Kasumi-1 (cell line): ENCODE measurements at places on chromosomes 13 and 19.

DNA sequence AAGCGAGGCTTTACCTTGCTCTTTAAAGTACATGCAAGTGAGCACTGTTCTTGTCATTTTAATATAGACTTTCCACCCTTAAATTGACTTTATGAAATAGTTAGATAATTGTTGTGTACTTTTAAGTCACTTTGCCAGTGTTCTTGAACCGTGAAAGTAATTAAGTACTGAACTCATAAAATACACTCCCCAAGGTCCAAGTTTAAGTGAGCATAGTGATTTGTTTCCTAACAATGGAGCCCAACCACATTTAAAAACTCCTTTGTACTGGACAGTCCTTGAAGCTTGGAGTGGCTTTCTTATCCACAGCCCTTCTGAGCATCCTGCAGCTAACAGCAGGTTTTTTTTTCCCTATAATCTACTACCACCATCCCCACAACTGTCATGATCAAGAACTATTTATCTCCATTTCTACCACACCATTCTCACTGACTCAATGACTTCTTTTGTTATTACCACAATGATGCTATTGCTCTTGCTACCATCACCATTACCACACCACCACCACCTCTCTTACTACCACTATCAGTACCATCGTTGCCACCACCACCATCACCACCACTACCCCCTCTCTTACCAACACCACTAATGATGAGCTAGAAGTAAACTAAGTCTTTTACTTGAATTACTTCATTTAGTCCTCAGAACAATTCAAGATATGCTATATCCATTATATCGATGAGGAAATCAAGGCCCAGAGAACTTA, 452.6 kb downstream of the DIAPH3 start:
- no peak for DNase-seq

DNA sequence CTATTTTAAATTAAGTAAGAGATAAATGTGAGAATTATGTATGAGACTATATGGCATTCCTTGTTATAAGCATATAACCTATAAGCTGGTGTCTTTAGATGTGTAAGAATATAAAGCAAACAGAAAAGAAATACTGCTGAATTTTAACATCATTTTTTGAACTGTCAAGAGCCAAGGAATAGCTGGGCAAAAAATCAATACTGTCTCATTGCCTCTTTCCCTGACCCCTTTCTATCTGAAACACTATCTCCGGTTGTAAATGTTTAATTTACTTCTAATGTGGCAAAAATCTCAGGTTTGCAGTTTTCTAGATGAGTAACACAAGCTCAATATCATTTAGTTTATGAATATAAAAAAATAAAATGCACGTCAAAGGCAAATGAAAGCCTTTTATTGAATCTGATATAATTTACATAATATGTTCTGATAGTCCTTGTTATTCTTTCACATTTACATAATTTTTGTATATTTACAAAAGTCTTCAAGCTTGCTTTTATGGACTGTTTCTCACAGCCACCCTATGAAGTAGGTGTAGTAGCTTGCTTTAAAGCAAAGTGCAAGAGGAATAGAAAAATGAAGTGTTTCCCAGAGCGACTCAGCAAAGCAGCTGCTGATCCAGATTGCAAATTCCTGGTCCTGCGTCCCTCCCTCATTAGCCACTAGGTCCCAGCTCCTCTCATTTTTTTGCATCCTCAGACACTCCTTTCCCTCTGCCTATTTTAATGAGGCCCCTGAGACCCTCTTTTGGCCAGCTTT, 188.2 kb upstream of the RFC3 start:
- DNase-seq = no peak

- no peak for DNase-seq
These were observed 26.5 kb upstream of the OXGR1 start for GRCh38 chr13:97020689-97021240.

DNA sequence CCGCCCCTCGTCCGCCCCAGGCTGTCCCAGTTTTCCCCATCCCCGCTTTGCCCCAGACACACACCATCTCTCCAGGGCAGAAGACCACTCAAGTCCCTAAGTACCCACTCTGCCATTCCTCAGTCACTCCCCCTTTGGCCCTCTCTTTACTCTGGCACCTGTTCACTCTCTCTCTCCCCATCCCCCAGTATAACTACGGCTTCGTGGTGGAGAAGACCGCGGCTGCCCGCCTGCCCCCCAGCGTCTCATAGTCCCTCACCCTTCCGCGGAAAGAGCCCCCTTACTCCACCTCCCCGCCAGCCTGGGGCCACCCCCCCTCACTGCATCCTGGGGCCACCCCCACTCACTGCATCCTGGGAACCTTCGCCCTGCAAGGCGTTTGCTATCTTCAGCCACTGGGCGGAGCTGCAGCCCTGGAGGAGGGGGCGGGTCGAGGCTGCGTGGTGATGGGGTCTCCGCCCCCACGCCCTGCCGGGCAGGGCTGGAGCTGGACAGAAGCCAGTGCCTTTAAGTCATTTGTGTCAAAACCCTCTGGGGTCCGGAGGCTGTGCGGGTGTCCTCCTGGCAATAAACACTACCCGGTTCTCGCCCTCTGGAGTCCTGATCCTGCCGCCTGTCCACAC, 5.0 kb downstream of the MVB12A start:
- DNase-seq = peak; percentile 64

DNA sequence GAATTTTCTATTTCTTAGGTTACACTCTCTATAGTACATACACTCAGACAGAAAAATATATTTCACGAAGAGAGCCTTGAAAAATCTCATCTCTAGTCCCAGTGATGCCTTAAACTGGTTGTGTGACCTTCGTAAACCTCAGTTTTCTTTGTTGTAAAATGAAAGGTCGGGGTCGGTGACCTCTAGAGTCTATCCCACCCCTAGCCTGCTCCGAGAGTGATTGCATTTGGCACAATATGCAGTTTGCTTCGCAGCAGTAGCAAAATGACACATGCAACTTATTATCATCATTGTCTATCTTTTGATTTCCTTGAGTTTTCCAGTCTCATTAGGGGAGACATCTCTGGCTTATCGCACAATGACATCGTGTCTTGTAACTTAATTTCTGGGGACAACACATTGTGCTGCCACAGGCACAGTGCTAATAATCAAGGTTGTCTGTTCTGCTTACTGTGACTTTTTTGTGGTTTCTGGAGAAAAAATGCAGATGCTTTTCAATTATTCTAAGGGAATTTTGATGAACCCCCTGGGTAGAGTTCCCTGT, 115.0 kb downstream of the GGACT start:
- DNase-seq = no peak

- no peak for DNase-seq
These were observed 4.6 kb downstream of the FARP1 start for GRCh38 chr13:98147521-98147920.

GRCh38 chr19:7516333-7516732, 430 bp downstream of the ZNF358 start:
- no peak for DNase-seq
